Thoracic aorta (tissue), 2 donors: ENCODE measurements at places on chromosomes 3 and 15. TPM values are rescaled to one million over a fixed set of nuclear protein-coding genes. Genes with fewer than 3 reads are reported as not detected.
A peak's percentile ranks its signal among the peaks of the same experiment; 100 is the strongest.

GRCh38 chr3:48411041-48411588 lies 18.8 kb downstream of the PLXNB1 start:
- peak; percentile 0 for DNase-seq

- DNase-seq, result no peak
Observed at GRCh38 chr3:16118396-16118795, 56.1 kb upstream of the GALNT15 start.

DNA sequence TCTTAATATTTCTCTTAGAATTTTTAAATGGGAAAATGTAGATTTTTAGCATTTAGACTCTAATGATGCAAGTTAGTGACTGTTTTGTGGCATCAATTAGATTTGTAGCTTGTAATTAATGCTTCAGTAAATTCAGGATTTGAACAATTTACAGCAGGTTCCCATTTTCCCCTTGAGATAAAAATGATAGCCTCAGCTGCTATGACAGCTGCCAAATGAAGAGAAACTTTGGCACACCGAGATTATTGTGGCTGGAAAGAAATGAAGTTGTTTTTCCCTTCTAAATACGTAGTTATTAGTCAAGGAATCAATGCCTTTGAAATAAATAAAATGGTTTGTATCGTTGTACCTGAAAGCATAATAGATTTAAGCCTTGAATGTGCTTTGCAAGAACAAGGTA lies 206.4 kb upstream of the P2RY1 start:
- no peak for DNase-seq

The SLITRK3 gene
- total RNA-seq, result not detected

DNA sequence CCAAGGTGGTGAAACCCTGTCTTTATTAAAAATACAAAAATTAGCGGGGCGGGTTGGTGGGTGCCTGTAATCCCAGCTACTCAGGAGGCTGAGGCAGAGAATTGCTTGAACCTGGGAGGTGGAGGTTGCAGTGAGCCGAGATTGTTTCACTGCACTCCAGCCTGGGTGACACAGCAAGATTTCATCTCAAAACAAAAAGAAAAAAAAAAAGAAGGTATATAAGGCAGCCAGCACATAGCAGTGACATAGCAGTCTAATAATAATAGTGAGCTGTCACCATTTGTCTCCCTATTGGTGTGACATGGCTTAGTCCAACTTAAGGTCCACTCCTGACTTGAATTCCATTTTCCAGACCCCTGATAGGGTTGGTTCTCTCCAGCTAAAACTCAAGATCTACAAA lies 8.8 kb upstream of the LACTB start:
- DNase-seq, result no peak

GRCh38 chr15:63466378-63467192 lies 37.8 kb upstream of the USP3 start:
- no peak for DNase-seq

DNA sequence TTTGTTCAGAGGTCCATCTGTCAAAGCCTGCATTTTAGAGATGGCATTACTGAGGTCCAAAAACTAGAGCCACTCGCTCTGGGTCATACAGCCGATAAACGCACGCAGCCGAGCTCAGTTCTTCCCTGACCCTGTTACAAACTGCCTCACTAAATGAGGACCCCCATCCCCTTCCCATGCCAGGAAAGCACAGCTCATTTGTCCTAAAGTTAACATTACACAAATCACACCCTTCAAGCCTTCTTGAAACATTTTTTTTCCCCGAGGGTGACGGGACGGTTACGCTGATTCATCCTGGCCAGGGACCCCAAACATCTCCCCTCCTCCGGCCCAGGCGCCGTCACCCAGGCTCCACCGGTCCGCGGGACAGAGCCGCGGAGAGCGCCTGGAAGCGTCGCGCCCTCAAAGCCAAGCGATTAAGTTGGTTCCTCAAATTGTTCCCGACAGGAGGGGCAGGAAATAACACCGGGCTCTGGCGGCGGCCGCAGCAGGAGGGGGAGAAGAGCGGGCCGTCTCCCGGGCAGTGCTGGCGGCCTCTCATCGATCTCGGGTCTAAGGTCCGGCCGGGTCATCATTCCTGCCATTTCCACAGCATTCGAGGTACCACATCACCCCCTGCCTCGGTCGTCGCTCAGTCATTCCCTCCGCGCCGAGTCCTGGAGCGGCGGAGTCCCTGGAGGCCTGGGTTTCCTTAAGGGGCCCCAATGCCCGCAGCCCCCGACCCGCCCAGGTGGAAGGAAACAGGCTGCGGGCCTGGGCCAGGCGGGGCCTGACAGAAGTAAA lies 619 bp upstream of the CMTM8 start:
- DNase-seq, result no peak

The NAALADL2 gene
- total RNA-seq, result 21.0 TPM

The PXK gene
- total RNA-seq, result 22.1 TPM

The ALDH1L1 gene
- total RNA-seq, result 50.2 TPM

- DNase-seq, result no peak
Observed at GRCh38 chr3:21484828-21485144, 266.2 kb downstream of the ZNF385D start.
